ENCODE measurements at places on chromosomes 5 and 9. TPM values are rescaled to one million over a fixed set of nuclear protein-coding genes. Genes with fewer than 3 reads are reported as not detected.

DNA sequence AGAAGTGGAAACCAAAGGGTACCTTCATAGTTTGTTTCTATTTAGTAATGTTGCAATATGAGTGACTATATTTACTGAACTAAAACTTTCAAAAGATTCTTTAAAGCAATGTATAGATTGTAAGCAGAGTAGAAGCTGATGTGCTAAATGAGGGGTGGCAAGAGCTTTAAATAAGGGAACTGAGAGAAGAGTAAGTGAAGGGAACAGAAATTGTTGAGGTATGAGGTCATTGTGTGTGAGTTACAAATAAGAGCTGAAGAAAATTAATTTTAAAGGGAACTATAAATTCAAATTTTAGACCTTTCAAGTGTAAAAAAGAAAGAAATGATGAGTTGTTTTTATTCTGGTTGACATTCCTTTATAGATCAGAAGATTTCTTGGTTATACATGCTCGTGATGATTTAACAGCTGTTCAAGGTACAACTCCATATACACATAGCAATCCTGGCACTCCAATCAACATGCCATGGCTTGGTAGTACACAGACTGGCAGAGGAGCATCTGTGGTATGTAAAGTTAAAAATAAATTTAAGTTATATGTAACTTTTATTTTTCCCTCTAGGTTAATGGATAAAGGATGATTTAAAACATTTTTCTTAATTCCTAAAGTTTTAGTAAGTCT, 135.1 kb upstream of the TNFAIP8 start:
- DNase-seq = no peak
- H3K4me3 ChIP-seq = no peak overlapping the region
- no peaks in the 10 kb centered on the region for H3K36me3 ChIP-seq
- H3K4me1 ChIP-seq = no peaks in the 10 kb centered on the region

DNA sequence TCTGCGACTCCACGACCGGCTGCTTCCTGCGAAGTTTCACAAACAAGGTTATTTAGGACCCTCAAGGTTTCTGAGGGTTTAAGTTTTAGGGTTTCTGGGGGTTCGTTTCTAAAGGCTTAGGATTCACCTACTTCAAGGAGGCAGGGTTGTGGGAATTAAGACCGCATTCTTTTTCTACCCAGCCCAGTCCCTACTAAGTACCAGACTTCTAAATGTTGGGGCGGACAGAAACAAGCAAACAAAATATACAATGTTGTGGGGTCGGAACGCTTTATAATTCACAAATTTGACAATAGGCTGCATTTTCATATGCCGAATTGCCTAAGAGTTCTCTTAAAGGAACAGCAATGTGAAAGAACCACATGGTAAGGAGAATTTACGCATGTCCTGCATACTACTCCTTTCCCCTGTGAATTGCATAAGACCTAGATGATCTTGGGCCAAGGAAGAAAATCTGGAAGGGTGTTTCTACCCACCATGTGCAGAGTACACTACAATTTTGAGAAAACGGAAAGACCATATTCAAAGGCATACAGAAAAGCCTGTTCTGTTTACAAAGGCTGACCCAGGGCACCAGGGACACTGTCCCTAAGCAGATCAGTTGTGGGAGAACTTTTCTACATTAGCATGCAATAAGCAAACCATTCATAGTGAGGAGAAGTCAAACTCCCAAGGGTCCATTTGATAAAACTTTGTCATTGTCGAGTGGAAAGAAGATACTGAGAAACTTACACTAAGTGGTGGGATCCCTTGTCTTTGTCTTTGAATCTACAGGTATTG, 457.3 kb downstream of the RAB3C start:
- H3K4me3 ChIP-seq = peak overlapping the region; percentile 51
- peak overlapping the region; percentile 53 for H3K27ac ChIP-seq
- no peaks in the 10 kb centered on the region for H3K27me3 ChIP-seq
- no peak for DNase-seq
- no peaks in the 10 kb centered on the region for H3K4me1 ChIP-seq
- no peaks in the 10 kb centered on the region for H3K36me3 ChIP-seq

DNA sequence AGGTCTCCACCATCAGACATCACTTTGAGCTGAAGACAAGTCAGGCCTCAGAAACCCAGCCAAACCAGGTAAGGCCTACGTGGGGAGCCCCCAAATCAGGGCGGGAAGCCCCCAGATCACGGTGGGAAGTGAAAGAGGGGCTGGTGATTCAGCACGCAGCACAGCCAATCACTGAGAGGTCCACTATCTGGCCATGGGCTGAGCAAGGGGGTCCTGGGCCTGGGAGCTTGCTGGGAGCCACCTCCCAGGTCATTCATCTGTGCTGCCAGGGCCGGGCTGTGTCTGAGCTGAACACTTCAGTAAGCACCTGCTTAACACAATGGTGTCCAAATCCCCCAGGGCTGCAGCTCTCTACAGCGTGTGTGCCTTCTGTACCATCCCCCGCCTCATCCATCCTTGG, 15.5 kb downstream of the MED10 start:
- no peak for DNase-seq
- no peak overlapping the region for H3K27ac ChIP-seq
- H3K4me1 ChIP-seq = no peaks in the 10 kb centered on the region
- no peaks in the 10 kb centered on the region for H3K36me3 ChIP-seq
- H3K4me3 ChIP-seq = no peak overlapping the region
- H3K27me3 ChIP-seq = no peaks in the 10 kb centered on the region

Gene C9orf50
- not detected for total RNA-seq

- DNase-seq = no peak
- H3K4me1 ChIP-seq = no peaks in the 10 kb centered on the region
- H3K36me3 ChIP-seq = no peaks in the 10 kb centered on the region
- no peaks in the 10 kb centered on the region for H3K27me3 ChIP-seq
- H3K27ac ChIP-seq = no peak overlapping the region
Observed at GRCh38 chr9:125330587-125330986, 69.0 kb downstream of the GAPVD1 start.

Gene CD74
- total RNA-seq = 899 TPM
